ENCODE measurements at places on chromosomes 3 and 15.
A peak's percentile ranks its signal among the peaks of the same experiment; 100 is the strongest.

- DNase-seq = no peak
These were observed at the start of gene CP for GRCh38 chr3:149221783-149222517. TSS of gene CP (minus strand) at chr3:149221829. CDS start at chr3:149221792, 37 bp downstream.

DNA sequence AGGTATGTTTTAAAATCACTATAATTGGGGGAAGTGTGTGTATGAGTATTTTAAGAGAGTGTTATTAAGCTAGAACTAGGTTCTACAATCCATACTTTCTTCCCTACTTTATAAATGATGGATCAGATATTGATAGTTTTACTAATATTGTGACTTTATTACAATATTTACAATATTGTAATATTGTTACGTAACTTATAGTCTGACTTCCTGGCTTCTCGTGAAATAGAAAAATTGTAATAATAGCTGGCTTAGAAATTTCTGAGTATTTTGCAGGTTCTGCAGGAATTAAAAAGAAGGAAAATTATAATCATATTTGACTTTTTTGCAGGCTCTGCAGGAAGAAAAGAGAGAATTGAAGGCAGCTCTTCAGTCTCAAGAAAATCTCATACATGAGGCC is 60.0 kb downstream of the CEP63 start:
- no peak for DNase-seq

- no peak for DNase-seq
These were observed at the start of the genes MST1 and RNF123 for GRCh38 chr3:49689046-49689907. TSS of gene MST1 (minus strand) at chr3:49689474. CDS start at chr3:49688691, 783 bp downstream. TSS of gene RNF123 (plus strand) at chr3:49689557. CDS start at chr3:49691166, 1,609 bp downstream.

DNA sequence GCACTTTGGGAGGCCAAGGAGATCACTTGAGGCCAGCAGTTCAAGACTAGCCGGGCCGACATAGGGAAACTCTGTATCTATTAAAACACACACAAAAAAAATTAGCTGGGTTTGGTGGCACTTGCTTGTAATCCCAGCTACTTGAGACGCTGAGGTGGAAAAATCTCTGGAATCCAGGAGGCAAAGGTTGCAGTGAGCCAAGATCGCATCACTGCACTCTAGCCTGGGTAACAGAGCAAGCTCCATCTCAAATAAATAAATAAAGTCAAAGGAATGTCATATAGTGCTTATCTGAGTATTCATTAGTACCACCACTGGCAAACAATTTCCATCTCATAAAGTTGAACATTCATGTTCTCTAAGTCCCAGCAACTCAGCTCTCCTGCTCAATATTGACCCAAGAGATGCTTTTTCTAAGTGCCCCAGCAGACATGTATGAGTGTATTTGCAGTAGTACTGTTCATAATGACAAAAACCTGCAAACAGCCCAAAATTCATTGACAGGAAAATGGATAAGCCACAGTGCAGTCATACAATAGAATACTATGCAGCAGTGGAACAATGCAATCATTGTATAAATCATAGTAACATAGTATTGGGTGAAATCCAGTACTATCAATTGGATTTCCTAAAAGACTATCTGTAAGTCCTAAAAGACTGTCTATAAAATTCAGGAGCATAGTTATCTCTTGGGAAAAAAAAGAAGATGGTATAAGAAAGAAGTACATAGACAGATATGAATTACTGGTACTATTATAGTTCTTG is 751.5 kb upstream of the LMCD1 start:
- no peak for DNase-seq

DNA sequence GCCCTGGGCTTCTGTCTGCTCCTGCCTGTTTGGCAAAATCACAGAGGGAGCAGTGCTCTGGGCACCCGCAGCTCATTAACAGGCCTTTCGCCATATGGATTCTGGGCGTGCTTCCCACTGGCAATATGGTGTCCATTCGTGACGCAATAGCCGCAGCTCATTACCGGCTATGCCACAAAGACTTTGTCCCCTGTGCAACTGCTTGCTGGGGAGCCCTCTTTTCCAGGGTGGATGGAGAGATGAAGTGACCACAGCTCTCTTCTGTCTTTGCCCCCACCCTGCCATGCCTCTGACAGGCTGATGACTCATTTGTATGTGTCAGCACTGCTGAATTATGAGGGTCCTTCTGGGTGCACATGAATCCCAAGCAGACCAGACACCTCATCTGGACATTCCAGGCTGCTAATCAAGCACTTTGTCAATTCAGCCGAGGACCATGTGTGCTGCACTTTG is 214.3 kb upstream of the FEZF2 start:
- peak; percentile 25 for DNase-seq

DNA sequence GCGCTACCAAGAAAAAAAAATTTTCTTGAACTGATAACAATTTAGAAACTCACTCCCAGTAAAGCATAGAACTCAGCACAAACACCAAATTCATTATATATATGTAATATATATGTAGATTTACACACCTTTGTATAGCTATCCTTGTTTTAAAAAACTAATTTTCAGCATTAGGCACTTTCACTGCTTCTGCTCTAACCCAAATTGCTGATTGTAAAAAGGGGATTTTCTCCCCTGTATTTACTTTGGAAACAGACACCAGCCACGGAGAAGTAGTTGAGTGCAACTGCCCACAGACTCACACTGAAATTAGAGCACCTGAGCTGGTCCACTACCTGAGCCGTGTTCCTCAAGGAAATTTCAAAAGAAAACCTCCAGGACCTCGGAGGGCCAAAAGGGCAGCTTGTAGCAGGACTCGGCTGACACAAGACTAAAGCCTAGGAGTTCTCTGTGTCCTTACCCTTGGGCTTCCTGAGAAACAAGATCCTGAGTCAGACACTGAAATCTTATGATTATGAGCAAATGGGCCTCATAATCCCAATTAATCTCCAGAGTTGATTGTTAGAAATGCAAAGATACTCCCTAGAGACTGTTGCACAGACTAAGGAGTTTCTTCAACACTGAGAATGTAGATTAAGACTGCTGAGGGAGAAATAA is 106.0 kb downstream of the TNIK start:
- DNase-seq = no peak

DNA sequence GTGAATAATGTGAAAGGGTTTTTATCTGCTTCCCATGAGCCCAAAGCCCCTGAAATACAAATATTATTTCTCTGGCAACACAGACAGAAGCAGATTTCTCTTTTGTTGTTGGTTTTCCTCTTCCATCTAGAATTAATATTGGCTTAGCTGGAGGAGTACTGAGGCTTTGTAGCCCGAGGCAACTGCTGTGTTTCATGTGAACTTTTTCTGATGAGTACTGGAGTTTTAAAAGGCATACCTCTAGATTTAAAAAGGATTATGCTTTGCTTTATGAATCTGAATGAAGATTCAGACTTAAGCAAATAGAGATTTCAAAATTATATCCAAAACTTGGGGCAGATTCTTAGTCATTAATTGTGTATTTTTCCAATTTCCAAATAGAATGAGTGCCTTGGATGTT is 50.9 kb downstream of the IQCH start:
- DNase-seq = no peak

DNA sequence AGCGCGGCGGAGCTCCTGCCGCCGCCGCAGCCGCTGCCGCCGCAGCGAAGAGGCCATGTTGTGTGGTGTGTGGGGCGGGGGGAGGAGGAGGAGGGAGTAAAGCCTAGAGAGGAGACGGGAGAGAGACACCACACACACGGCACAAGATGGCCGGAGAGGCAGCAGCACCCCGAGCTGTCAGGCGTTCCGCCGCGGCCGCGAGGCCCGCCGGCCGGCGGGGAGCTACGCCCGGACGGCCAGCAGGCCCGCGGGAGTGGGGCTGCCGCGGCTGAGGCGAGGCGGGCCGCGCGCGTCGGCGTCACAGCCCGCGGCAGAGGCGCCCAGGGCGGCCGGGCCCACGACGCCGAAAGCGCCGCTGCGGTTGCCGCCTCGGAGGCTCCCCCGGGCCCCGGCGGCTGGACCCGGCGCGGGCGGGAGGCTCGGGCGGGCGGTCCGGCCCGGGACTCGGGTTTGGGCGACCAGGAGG is 17.4 kb upstream of the CHD2 start:
- DNase-seq = peak; percentile 98

GRCh38 chr3:111603679-111604078 is 8.5 kb upstream of the ZBED2 start:
- DNase-seq = no peak

GRCh38 chr15:30984118-30984517 is 7.3 kb downstream of the MTMR10 start:
- DNase-seq = no peak

- peak; percentile 18 for DNase-seq
These were observed 22.4 kb upstream of the CELF6 start for GRCh38 chr15:72342385-72342784.

GRCh38 chr3:174859756-174860155 is 622 bp downstream of the NAALADL2 start:
- no peak for DNase-seq

Data from NCI-H2171 treated with DMSO at 0.1 percent for 48 hours (cell line).